ENCODE measurements at places on chromosomes 11 and 22.

- no peak for DNase-seq
Measured at GRCh38 chr11:111230122-111230465, 15.4 kb upstream of the POU2AF2 start.

DNA sequence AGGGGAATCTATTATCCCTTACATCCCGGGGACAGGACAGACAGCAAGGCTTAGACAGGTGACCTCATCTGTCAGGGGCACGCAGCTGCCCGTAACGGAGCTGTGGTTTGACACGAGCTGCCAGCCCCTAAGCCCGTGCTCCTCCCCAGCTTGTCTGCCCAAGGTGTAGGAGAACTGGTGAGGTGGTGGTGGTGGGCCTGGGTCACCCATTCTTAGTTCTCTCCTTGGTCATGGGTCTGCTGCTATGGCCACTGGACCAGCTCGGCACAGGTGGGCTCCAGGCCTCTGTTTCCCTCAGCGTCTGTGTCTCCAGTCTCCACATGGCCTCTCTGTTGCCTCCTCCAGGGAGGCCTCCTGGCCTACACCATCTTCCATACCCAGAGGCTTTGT lies 5.4 kb downstream of the PARVG start:
- no peak for DNase-seq

GRCh38 chr11:96008161-96008720 lies 84.3 kb upstream of the MTMR2 start:
- no peak for DNase-seq

GRCh38 chr22:17890245-17890671 lies 116.0 kb upstream of the BID start:
- DNase-seq, result no peak

DNA sequence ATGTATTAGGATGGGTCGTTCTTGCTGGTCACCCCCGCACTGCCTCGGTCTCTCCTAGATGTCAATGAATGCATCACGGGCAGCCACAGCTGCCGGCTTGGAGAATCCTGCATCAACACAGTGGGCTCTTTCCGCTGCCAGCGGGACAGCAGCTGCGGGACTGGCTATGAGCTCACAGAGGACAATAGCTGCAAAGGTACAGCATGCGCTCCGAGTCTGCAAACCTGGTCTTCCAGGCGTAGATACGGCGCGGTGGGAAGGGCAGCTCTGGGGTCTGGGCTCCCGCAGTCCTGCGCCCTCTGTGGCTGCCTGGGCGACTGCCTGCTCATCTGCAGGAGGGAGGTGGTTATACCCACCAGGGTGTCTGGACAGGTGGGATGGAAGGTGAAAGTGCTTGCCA lies 31.0 kb downstream of the FBLN1 start:
- no peak for DNase-seq

DNA sequence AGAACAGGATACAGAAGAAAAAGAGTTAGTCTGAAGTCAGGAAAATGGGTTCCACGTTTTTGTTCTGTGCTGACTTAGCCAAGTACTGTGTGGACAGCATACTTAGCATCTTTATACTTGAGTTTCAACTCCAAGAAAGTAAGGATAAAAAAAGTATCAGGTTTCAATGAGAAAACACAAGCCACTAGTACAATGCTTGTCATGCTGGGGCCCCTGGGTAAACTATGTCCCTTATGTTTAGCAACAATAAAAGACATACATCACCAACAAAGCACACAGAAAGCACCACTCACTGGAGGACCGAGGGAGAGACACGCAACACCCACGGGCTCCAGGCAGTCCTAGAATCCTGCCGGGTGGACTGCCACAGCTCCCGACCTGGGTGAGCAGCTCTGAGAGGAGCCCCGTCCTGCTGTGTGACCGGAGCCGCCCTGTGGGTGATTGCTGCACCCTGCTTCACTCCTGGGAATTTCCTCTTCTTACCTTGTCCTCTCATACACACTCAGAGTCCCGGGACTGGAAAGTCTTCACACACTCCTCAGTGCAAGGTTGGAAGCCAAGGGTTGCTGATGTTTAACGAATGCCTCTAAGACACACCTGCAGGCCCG lies 890.5 kb downstream of the BRD1 start:
- no peak for DNase-seq

DNA sequence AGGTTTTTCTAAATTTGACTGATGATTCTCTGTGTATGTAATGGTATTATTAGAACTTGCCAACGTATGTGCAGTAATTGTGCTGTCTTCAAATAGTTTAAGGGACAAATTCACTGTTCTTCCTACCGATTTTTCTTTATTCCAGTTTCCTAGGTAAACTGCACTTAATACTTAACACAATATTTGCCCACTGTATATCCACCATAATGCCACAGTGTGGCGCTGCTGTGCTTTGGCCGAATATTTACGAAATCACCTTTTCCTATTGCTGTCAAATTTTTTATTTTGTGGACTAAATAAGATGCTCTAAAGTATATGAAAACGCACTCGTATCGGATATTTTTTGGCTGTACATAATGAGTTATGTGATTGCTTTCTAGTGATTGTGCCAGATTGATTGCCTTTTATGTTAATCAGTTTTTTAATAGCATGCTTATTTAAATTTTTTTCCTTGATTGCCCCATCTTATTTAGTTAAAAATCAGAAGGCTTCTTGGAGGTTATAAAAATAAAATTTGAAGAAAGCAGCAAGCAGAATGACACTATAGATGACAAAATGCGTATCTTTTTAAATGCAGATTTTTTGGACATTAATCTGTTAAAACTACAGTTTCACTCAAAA lies 10.5 kb downstream of the AASDHPPT start:
- peak; percentile 33 for DNase-seq

- no peak for DNase-seq
Measured at GRCh38 chr11:25733777-25734176, 598.2 kb upstream of the ANO3 start.

DNA sequence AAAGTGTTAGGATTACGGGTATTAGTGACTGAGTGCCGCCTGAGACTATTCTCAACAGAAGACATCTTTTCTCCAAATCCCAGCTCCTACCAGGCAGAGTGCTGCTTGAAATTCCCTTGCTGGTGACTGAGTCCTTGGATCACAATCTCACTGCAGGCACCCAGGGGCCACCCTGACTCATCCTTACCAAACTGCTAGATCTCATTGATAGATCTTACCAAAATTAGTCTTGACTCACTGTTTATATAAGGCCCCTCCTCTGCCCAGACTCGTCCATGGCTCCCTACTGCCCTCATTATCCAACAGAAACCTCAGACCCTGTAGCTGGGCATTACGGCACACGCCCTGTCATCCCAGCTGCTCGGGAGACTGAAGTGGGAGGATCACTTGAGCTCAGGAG lies 14.7 kb downstream of the TBC1D10A start:
- DNase-seq, result no peak

DNA sequence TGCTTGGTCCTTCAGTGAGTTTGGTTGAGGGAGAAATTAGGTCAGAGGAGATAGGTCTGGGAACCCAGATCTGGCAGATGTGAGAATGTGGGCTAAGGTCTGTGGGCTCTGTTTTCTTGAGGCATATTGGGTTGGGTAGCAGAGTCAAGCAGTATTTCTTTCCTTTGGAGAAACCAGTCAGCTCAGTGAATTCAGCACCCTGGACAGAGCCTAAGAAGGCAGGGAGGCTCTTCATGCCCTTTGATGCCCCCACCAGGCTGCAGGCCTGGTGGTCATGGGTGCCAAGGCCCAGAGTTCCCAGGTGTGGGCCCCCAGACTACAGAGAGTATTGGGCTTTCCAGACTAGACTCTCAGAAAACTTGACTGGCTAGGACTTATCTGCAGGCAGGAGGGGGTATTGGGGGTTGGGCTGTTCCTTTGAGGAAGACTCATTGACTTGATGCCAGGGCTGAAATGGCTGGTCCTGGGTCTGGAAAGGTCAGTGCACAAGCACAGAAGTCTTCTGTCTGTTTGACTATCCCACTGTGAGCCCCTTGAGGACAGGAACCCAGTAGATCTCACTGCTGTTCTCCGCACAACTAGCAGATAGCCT lies 45.3 kb upstream of the NECTIN1 start:
- no peak for DNase-seq

DNA sequence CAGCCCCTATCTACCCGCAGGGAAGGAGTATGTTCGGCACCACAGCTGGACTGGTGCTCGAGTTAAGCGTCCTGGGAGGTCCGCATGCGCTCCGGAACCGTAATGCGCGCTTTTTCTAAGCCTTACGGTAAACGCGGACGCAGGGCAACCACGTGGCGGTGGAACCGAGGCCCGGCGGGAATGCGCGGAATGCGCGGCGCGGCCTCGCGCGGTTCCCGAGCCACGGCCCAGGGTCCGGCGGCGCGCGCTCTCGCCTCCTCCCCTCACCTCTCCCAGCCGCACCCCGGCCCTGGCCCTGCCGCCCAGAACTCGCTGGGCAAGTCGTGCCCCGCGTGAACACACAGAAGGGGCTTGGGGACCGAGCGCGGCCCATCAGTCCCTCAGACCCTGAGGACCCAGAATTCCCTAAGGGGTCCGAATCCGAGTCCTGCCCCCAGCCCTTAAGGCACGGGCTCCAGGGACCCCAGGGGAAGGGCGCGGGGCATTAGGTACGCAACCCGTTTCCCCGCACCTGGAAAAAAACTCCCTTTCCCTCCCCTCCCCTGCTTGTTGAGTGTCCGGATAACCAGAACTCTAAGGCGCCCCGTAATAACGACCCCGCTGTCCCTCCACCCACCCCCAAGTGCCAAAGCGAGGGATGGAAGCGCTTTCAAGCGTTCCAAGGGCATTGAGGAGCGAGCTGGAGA lies 4.3 kb upstream of the CCND1 start:
- DNase-seq, result no peak

GRCh38 chr22:45834795-45835194 lies 142.2 kb downstream of the WNT7B start:
- no peak for DNase-seq

GRCh38 chr11:64750361-64751054 lies 6.6 kb upstream of the RASGRP2 start:
- no peak for DNase-seq

DNA sequence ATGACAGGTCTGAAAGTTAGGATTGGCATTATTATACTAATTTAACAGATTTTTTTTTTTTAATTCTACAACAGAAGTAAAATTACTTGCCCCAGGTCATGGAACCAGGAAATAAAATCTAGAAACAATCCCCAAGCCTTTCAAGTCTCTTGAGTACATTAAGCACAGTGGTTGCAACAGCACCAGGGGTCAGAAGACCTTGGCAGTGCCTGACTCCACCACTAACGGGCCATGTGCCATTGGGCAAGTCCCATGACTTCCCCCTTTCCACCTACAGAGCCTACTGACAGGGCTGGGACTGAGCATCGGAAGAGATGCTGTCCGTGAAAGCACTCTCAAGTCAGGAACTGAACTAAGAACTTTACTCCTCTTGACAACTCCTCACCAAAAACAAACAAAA lies 98.6 kb upstream of the AKIP1 start:
- DNase-seq, result no peak

DNA sequence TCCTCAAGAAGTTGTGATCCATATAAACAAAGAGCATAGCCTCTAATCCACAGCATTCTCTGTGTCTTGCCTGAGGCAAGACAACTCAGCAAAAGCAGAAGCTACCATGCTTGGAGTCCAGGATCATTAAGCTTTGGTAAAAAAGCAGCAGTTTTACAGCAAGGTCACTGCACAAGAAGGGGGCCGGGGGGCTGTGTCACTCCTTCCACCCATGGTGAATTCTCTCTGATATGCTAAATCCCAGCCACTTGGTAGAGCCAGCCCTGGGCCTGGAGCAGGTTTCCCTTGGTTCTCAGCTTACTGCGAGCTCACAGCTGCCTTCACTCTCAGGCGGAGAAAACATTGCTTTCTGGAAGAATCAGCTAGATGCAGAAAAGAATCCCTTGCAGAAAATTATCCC lies 144.7 kb downstream of the TENM4 start:
- DNase-seq, result no peak

GRCh38 chr11:86138958-86139357 lies 70.1 kb upstream of the PICALM start:
- DNase-seq, result no peak

DNA sequence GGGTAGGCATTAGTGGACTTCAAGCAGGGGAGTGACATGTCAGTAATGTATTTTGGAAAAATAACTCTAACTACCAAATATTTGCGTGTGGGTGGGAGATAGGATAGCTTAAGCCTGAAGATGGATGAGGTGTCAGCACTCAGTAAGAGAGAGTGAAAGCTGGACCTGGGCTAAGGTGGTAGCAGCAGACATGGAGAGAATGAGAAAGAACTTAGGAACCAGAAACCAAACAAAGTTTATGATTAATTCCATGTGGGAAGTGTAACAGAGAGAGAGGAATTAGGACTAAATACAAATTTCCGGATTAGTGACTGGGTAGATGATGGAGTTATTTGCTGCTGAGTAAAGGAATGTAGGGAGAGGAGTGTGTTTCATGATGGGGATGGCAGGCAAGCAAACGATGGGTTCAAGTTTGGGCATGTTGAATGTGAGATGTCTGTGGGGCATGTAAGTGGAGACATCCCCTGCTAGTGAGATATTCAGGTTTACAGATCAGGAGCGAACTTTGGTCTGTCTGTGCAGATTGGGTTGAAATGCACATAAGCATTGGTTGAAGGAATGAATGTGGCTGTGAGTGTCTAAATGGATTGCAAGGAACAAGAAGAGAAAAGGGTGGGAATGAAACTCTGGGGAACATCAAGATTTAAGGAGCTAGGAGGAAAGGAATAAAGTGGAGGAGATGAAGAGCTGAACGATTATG lies 185.6 kb upstream of the MTMR2 start:
- no peak for DNase-seq

- no peak for DNase-seq
Measured at GRCh38 chr11:121012091-121012490, 11.8 kb upstream of the TBCEL start.

DNA sequence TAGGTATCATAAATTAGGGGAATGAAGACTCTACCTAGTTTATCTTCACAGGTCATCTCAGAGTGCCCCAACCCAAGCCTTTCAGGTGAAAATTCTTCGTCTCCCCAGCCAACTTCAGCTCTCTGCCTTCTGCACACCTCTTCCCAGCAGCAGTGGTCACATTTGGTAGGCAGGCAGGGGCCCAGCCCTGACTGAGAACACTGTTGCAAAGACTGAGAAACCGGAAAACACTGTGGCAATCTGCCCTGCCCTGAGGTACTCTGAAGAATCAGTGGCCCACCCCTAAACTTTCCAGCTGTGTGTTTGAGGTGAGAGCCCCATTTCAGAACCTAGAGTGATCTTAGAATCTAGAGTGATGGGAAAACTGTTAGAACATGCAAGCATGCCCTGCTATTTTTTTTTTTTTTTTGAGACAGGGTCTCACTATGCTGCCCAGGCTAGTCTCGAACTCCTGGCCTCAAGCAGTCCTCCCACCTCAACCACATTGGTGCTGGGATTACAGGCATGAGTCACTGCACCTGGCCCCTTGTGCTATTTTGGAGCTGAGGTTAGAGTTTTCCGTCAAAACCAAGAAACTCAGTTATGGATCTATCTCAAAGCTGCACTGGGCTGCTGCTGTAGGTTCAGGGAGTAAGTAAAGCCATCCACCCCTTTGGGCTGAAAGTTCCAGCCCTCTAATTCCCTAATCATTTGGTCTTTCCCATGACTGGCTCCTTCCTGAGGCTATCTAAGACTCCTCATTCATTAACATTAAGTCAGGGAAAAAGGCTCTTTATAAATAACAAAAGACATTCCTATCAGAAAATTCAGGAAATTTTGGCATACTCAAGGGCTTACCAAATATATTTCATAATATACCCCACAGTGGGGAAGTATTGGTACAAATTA lies 1.7 kb upstream of the LDHA start:
- no peak for DNase-seq
